ENCODE measurements at places on chromosomes 12 and 14.

DNA sequence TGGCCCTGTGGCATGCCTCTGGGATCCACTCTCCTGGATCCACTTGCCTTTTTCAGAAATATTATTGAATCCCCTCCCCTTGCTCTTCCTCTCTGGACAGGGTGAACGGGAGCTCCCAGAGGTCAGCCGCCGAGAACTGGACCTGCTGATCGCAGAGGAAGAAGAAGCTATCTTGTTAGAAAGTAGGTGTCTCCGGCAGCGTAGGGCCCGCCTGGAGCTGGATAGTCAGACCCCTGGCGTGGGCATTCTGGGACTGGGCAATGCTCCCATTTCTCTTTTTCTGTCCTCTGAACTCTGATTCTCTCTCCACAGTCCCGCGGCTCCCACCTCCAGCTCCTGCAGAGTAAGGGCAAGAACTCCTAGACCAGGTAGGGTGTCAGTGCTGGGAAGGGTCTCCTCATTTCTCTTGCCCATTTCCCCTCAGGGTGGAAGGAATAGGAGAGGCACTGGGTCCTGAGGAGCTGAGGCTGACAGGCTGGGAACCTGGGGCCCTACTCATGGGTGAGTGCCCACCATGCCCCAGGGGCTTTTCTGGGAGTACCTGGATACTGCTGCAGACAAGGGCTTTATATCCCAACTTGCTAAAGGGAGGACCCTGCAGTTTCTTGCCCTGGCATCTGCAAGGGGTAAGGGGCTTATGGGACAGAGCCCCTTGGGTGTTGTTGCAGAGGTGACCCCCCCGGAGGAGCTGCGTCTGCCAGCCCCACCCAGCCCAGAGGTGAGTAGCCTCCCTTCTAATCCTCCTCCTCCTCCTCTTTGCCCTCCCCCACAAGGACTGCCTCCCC lies 5.4 kb downstream of the REC8 start:
- no peak for DNase-seq

DNA sequence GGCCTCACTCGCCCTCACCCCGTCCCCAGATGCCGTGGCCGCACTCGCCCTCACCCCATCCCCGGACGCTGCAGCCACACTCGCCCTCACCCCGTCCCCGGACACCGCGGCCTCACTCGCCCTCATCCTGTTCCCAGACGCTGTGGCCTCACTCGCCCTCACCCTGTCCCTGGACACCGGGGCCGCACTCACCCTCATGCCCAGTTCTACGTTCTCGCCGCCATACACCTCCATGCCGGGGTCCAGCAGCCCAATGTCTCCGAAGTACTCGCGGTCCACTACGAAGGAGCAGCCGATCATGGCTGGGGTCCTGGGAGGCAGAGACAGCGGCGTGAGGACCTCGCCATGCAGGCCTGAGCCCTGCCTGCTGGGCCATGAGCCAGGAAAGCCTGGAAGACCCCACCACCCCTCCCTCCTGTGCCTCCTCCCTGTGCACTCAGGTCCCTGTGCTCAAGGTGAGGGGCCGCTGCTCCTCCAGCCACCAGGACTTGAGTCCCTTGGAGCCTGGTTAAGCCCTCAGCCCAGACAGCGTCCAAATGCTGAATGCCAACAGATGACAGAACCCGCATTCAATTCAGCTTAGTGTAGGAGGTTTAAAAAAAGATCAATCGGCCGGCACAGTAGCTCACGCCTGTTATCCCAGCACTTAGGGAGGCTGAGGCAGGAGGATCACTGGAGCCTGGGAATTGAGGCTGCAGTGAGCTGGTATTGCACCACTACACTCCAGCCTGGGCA lies 81.5 kb downstream of the GALNT9 start:
- DNase-seq, result no peak

GRCh38 chr12:124520907-124521306 lies 46.5 kb downstream of the NCOR2 start:
- DNase-seq, result no peak

- DNase-seq, result no peak
Measured at GRCh38 chr12:108696111-108696995, 35.0 kb downstream of the CORO1C start.

DNA sequence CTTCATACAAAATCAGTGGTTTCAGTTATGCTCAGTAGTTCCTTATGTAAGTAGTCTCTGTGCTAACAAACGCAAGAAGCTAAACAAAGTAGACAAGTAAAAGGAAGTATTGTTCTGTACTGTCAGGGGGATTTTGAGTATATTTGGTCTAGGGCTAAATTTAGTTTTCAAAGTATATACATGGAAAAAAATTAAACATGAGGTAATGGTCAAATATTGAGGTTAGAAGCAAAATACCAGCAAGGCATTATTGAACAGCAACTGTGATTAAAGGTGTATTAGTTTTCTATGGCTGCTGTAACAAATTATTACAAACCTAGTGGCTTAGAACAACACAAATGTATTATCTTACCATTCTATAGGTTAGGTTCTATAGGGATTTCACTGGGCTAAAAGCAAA lies 18.8 kb downstream of the GNG2 start:
- peak; percentile 15 for DNase-seq

GRCh38 chr14:61587081-61587713 lies 108.1 kb upstream of the HIF1A start:
- DNase-seq, result no peak

DNA sequence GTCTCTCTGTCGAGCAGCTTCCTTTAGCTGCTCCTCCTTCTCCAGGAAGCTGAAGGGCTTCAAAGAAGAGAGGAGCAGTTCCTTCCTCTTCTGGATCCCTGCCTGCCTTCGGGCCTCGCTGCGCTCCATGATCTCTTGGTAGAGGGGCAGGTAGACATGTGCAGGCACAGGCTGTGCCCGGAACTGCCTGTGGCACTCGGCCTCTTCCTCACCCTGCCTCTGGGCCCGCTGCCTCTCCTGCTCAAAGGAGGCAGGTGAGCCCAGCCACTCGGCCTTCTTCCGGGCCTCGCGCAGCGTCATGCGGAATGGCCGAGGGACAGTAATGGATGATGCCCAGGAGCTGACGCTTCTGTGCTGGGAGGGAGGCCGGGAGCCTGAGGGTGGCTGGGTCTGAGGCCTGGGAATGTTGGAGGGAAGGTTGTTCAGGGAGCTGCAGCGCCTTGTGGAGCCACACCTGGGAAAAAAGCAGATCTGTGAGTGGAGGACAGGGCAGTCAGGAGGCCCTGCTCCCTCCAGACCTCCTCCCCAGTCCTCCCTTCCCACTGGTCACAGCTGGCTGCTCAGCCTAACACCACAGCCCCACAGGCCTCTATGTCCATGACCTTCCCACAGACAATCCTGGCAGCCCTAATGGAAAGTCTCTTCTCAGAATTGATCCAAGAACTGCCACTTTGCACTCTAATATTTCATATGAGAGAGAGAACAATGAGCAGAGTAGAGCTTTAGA lies 5.3 kb downstream of the FAM161B start:
- DNase-seq, result no peak

- peak; percentile 88 for DNase-seq
Measured at GRCh38 chr12:125330645-125331341, 265.6 kb downstream of the AACS start.

- no peak for DNase-seq
Measured at GRCh38 chr14:52701223-52701622, 5.8 kb upstream of the PSMC6 start.

- DNase-seq, result no peak
Measured at GRCh38 chr14:24958271-24958670, 91.7 kb downstream of the STXBP6 start.

DNA sequence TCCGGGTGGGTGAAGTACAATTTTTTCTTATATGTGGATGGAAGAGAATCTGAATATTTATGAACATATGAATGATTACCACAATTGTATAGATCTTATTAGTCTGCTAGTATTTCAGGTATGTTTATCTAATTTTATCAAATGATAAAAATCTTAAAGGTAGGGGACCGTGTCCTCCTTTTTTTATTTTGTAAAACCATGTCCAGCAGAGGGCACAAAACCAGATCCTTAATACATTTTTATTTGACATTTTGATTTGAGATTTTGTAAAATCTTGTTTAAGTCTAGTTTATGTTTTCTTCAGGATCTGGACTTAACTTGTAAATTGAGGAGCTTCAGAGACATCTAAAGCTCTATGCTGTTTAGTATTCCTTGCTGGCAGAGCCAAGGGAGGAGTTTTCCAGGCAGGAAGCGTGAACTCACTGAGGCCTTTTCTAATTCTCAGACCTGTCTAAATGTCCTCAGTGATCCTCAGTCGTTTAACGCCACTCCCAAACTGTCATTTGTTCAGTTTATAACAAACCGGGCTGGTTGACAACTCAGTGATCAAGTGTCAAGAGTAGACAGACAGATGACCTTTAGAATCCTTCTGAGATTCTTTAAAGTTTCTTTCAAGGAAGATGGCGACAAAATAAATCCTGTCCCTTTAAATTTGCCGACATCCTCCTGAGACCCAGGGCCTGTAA lies 263.9 kb downstream of the KTN1 start:
- DNase-seq, result no peak

DNA sequence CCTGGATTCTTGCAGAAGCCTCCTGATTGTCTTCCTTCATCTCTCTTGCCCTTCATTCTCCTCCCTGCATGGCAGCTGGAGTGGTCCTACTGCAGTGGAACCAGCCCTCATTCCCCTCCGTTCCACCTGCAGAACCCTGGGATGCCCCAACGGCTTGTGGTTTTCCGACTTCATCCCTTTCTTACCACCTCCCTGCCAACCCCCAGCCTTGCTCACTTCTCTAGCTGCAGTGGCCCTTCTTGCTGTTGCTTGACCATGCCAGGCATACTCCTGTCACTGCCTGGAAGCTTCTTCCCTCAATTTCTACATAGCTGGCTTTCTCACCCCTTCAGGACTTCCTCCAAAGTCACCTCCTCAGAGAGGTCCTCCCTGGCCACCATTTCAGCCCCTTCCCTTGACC lies 123.3 kb downstream of the BEGAIN start:
- no peak for DNase-seq

DNA sequence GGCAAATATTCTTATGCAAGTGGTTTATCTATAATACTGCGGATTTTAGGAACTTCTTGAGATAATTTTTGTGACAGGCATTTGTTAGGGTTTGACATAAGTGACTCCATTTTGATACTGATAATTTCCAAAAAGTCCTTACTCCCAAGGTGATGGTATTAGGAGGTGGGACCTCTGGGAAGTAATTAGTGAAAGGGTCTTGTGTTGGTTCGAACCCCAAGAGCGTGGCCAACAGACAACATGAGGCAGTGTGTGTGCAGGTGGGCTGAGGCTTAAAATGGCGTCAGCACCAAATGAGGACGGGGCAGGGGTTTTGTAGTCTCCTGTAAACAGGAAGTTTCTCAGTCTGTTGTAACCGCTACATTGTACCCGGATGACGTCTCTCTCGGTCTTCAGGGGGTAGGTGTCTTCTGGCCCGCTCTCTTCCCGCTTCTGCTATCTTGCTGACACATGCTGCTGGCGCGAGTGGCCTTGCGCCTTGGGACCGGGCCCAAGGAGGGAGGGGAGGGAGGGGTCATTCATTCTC lies 1.7 kb upstream of the C12orf43 start:
- DNase-seq, result no peak

DNA sequence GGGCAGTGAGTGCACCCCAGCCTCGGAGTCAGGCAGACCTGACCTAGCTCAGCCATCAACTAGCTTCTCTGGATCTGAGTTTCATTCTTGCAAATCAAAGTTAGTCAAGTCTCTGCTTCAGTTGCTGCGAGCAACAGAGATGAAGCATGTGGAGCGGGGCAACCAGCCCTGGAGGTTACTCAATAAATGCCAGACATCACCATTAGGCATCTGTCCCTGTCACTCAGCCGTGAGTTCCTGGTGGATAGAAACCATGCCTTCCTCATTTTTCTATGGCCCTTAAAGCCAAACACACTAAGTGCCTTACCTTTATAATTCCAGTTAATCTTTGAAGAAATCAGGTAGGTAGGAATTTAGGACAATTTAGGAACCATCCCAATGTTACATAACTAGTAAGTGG lies 19.3 kb downstream of the RFX4 start:
- DNase-seq, result no peak

DNA sequence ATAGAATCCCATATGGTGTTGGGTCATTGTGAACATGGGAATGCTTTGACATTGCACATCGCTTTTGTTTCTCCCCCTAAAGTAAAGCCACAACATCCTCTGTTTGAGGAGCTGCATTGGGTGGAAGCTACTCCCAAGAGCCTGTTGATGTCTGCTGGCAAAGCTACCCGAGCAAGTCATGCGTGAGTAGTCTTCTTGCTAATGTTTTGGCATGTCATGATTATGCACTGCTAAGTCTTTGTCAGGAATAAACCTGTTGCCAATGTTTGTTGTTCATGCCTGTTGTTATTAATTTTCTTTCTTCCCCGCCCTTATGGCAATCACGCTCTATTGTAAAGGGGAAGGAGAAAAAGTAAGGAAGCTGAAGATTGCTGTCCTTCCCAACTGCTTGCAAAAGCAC lies 97.3 kb downstream of the EXOC5 start:
- no peak for DNase-seq

DNA sequence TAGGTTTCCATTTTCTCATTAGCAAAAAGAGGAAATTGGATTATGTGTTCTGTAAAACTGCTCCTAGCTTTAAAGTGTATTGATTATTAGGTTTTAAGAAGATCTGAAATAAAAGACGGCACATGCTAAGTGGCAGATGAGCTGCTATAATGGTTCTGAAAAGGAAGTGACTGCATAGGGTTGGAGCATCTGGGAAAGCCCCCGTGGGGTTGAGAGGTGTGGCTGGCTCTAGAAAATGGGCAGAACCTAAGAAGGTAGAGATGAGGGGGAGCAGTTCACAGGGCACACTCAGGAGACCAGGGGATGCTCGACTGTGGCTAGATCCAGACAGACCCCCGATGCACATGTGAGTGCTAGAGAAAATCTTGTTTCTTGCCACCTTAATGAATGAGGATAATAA lies 1.9 kb downstream of the IFNG-AS1 start:
- DNase-seq, result peak; percentile 24

GRCh38 chr12:30814295-30814655 lies 59.5 kb upstream of the CAPRIN2 start:
- DNase-seq, result no peak

DNA sequence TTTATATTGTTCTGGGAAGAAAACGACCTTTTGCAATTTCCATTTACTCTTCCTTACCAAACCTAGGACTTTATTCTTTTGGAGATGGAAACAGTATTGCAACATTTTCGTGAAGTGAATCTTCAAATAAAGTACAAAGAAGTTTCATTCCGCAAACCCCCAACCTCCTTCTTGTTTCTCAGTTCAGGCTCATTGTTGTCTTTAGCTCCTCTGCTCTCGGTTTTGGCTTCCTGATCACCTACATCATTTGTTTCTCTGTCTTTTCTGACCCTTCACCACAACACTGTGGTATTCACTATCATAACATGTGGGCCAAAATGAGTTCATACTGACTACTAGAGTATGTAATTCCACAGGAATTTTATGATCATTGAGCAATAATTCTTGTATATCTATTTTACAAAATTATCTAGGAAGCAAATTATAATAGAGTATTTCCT lies 266.8 kb downstream of the ADAMTS20 start:
- DNase-seq, result no peak

All from GM10248 (cell line).